ENCODE measurements at places on chromosomes 11 and 22.

DNA sequence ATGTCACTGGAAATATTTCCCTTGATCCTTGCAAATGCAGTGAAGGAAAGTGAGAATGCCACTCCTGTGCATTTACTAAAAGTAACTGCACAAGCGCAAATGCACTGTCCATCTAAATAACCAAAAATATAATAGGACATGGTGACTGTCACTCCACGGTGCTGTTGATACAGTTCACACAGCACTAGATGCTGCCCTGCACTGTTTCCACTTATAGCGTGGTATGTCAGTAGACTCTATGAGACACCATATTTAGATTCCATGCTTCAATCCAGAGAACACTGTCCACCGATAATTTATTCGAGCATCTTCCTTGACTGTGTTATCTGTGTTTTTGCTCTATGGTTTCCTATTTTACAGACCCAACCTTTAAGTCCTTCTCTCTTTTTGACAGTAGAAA, 125.8 kb downstream of the MAML2 start:
- DNase-seq = no peak

- DNase-seq = no peak
These were observed 65.5 kb downstream of the BCR start for GRCh38 chr22:23245799-23246136.

- DNase-seq = no peak
These were observed 688 bp downstream of the SERPING1 start for GRCh38 chr11:57597916-57598830.

DNA sequence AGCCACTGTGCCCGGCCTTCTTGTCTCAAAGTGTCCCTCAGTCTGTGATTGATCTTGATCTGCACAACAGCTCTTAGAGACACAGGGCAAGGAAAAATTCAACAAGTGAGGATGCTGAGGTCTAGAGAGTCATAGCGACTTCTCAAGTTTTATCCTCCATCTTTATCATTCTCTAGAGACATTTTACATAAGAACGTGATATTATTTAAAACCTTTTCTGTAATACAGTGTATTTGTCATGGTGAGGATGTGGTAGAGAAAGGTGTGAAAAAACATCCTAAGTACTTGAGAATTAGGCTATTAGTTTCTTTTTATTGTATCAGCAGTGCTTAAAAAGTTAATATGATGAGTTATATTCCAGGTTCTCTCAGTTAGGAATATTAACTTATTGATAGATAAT, 50.2 kb downstream of the EMSY start:
- DNase-seq = no peak

DNA sequence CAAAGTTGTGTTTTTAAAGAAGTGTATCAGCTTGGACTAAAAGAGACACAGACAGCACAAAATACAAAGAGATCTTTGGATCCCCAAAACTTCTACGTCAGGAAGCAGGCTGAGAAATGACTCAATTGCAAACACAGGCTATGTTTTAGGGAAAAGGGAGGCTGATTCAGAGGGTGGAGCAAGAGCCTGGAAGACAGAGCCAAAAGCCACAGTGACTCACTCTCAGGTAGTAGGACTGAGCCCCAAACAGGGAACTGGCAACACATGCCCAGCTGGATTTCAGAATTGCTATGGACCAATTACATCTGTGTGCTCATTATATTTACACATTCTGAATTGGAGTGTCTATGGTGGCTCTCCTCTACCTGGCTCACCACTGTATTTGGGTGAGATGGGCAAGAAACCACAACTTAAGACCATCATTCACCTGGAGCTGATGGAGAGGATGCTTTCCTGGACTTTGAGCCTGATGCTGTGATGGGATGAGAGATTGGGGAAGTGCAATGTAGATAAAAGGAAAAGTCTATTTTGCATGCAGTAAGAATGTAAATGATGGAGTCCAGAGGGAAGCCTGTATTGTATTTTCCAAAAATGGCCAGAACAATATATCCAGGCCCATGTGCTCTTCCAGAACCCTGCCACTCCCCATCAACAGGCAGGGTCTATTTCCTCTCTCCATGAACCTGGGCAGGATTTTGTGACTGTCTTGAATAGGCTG, 20.8 kb upstream of the LINC01488 start:
- DNase-seq = no peak

GRCh38 chr11:70072461-70072860, 5.7 kb upstream of the ANO1 start:
- no peak for DNase-seq

- no peak for DNase-seq
These were observed 67.9 kb upstream of the PITPNB start for GRCh38 chr22:27986937-27987336.

GRCh38 chr11:110053848-110054414, 39.3 kb upstream of the ZC3H12C start:
- no peak for DNase-seq

DNA sequence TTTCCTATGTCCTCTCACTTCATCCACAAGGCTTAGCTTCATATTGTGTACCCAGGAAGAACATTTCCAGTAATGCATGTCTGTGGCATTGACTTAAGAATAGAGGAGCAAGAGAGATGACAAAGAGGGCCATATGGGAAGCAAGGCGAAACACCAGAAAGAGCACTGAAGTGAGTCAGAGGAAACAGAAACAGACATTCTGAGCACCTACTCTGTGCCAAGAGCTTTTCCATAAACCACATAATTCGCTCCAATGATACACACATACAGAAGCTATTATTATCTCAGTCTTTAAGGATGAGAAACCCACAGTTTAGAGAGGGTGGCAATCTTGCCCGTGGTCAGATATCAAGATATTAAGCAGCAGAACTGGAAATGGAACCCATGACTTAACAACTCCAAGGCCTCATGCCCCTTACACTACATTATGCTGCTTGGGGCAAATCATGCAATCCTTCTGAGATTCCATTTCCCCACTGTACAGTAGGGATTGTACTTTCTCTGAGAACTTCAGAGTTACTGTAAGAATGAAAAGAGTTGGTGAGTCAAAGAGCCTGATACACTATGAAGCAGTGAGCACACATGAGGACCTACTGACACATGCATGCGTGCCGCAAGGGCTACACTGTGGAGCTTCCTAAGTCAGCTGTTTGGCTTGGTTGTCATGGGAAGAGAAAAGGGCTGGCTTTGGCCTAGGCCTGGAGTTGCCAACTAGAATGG, 126.6 kb downstream of the KCNC1 start:
- DNase-seq = no peak

DNA sequence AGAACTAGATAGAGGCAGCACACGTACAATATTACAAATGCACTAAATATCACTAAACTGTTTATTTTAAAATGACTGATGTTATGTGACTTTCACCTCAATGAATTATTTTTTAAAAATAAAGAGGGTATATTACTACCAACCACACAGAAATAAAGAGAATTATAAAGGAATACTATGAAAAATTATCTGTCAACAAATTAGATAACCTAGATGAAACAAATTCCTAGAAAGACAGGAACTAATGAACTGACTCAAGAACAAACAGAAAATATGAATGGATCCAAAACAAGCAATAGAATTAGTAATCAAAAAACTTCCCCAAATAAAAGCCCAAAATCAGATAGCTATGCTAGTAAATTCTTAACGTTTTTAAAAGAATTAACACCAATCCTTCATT, 10.3 kb downstream of the ZNF280B start:
- no peak for DNase-seq

GRCh38 chr11:104164028-104164520, at the start of gene PDGFD:
TSS of gene PDGFD (minus strand) at chr11:104164147.
- no peak for DNase-seq

DNA sequence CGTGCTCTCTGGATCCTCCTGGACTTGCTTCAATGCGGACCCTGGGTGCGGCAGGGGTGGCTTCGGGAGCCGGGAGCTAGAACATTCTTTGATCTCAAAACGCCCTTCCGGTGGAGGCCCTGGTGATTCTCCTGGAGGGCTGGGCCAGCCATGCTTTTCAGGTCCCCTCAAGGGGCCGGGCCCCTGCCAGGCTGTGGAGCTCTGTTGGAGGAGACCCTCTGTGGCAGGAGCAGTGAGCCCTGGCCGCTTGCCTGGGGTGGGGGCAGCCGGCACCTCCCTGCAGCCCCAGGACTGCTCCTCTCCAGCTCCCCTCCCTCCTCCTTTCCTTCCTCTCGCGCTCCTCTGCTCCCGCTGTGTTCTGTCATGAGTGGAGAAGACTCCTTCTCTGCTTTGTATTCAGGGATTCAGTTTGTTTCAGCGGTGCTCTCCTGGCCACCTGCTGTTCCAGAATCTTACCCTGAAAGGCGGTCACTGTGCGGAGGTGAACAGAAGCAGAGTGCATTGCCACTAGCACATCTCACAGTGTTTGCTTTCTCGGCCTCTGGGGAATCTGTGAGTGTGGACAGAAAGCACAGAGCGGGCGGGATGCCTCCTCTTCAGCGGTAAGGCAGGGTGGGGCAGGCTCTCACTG, 289.1 kb downstream of the TBC1D22A start:
- DNase-seq = no peak

GRCh38 chr22:20583471-20583922, 76.1 kb downstream of the MED15 start:
- no peak for DNase-seq

Data from stimulated activated CD4-positive, alpha-beta T cell treated with anti-CD3 and anti-CD28 coated beads, Interleukin-12 subunit alpha, Interleukin-12 subunit beta, amount 100 ng/mL, for 24 hours (primary cell).